ENCODE measurements at places on chromosomes 2 and 18.

DNA sequence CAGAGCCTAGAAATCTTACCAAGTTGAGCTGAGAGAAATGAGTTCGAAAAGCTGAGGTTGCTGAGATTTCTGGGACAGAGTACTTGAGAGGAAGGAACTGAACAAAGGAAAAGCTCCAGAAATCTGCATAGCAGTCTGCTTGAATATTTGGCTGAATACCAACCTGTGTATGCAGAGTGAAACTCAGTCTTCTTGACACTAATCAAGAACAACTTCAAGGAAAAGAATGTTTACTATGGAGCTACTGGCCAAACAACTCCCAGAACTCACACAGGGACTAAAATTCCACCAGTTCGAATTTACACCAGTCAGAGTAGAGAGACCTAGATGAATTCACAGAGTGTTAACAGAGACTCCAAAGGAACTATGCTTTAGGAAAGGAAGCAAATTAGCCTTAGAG, 66.5 kb downstream of the USP37 start:
- no peak for DNase-seq

DNA sequence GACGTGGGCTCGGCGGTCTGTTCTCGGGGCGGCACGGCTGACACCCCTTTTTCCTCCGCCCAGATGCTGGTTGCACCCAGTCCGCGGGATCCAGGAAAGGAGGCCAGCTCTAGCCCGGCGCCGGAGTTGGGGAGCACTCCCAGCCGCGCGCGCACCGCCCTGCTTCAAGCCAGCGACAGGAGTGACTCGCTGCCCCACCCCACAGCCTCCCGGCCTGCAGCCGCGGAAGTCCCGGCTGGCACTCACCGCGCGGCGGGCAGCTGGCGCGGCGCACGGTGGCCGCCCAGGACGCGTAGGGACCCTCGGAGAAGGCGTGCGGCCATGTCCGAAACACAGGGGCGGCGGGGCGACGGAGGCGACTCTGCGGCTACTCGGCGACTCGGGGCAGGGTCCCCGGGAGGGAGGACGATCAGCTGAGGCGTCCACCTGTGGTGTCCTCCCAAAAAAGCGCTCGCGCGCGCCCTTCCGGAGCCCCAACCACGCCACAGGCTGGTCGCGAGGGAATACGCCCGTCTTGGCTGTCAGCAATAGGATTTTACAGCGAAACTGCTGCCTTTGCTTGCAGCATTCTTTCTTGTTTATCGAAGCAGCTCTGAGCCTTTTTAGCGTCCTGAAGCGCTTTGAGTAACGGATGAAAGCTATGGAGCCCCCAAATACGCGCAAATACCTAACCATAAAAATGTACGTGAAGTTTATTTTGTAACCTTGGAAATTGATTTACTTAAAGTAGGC, at the start of gene ACADL:
ACADL (minus strand) TSS at position 507 of the 732 bp plus-strand sequence; CDS start at position 323, 184 bp downstream.
- DNase-seq = no peak

DNA sequence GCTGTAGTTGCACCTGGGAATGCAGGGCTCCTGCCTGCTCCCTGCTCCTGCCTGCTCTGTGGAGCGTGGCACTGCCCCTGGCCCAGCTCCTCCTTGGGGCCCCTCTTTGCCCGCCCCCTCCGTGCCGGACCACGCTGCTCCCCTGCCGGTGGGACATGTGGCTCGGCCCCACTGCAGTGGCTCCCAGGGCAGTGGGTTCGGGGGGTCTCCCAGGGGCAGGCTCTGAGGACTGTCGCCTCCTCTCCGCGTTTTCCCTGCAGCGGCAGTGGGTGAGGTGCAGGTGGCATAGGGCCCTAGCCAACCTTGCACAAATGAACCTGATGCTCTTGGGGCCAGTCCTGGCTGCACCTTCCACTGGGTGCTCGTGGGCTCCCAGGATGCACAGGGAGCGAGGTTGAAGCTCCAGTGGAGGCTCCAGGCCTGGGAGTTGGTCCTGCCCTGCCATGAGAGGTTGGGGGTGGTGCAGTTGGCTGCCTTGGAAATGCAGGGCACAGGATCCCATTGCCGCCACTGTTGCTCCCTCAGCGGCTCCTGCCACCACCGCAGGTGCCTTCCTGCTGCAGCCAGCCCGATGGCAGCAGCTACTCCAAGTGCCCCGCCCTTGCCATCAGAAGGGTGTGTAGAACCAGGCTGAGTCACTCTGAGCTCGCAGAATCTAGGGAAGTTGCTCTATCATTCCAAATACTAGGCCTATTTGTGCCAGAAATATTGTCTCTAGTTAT, 313.1 kb upstream of the SYT4 start:
- DNase-seq = no peak

DNA sequence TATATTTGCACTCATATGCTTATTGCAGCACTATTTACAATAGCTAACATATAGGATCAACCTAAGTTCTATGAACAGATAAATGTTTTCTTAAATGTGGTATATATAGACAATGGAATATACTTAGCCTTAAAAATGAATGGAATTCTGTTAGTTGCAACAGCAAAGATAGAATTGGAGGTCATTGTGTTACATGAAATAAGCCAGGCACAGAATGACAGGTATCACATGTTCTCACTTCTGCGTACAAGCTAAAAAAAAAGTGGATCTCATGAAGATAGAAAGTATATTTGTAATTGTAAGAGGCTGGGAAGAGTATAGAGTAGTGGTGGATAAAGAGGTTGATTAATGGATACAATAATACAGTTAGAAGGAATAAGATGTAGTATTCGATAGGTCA, 255.5 kb upstream of the SETBP1 start:
- no peak for DNase-seq

GRCh38 chr18:70296289-70296688, 7.4 kb downstream of the SOCS6 start:
- no peak for DNase-seq

DNA sequence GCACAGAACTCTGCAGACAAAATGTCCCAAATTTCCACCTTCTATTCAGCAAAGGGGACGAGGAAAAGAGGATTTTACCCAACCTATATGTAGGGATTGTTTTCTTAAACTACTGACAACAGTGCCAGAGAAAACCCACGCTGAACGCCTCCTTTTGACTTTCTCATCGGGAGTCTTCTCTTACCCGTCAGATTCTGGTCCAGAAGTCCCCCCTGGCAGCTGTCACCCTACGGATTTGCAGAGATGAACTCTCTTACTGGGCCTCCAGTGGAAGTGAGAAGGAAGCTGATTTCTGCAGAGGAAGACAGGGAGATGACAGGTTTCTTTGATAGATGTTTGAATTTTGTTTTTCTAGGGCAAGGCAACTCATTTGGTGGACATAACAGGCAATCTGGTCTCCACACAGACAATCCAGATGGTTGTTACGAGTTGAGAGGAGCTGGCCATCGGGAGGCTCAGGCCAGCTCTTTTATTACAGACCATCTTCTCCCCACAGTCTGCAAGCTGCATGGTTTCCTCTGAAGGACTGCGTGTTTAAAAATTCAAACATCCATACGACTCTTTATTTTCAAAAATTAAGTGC, 804.3 kb downstream of the RNF144A start:
- DNase-seq = no peak

DNA sequence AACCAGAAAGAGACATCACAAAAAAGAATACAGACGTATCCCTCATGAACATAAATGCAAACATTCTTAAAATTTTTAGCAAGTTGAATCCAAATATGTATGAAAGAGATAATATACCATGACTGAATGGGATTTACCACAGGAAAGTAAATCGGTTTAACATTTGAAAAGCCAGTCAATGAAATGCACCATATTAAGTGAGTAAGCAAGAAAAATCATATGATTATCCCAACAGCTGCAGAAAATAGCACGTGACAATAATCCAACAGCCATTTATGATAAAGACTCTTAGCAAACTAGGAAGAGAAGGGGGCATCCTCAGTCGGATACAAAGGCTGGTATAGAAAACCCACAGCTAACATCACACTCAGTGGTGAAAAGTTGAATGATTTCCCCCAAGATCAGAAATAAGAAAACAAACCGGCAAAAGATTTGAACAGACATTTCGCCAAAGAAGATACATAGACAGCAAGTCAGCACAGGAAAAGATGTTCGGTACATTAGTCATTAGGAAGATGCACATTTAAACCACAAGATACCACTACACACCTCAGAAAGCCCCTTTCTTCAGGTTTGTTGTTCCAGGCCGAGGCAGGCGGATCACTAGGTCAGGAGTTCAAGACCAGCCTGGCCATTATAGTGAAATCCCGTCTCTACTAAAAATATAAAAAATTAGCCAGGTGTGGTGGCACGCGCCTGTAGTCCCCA, 144.3 kb downstream of the INHBB start:
- DNase-seq = no peak

DNA sequence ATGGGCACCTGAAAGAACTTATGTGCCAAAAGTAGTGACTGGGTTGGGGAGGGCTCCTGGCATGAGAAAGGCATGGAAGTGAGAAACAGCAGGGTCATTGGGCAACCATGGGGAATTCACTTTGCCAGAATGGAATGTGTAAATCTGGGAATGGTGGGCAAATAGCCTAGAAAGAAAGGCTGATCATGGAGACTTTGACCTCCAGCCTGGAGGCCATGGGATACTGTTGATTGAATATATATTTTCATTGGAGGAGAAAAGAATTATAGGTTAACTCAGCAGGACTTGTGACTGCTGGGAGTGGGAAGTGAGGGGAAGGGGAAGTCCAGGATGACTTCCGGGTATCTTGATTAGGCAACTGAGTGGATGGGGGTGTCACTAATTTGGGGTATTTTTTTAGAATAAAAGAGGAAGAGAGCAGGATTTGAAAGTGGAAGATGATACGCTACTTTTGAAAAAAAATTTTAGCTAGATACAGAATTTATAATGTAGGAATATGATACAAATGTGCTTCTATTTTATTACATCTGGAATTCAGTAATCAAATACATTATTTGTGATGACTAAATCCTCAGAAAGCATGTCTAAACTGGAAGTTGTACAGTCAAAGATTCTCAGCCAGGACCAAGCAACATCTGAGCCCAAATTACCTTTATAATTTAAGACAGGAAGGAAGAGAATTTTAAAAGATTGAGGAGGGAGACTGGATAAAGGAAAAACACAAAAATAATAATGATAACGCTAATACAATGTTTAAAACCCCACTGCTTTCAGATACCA, 116.2 kb downstream of the GATA6 start:
- DNase-seq = no peak

- no peak for DNase-seq
Measured at GRCh38 chr2:101251844-101252407, 760 bp upstream of the CNOT11 start.

DNA sequence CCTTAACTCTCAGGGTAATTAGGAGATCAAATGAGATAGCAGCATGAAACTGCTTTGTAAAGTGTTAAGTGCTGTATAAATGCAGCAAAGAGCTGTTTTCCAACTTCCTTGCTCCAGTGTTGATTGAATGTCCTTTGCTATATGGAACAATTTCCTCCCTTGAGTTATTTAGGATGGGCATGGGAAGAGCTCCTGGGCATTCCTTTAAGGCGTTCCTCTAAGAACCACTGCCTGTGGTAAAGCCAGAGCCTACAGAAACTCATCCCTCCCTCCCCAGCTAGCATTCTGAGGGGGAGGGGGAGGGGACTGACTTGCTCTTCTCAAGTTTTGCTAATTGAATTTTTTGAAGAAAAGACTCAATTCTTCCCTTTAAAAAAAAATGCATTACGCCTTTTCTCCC, 1.4 kb downstream of the AKAIN1 start:
- no peak for DNase-seq
